ENCODE measurements at places on chromosomes 2 and 18.

GRCh38 chr2:137435162-137435561 is 529.1 kb upstream of the HNMT start:
- DNase-seq, result no peak

GRCh38 chr2:11891671-11892440 is 145.4 kb downstream of the LPIN1 start:
- DNase-seq, result no peak

DNA sequence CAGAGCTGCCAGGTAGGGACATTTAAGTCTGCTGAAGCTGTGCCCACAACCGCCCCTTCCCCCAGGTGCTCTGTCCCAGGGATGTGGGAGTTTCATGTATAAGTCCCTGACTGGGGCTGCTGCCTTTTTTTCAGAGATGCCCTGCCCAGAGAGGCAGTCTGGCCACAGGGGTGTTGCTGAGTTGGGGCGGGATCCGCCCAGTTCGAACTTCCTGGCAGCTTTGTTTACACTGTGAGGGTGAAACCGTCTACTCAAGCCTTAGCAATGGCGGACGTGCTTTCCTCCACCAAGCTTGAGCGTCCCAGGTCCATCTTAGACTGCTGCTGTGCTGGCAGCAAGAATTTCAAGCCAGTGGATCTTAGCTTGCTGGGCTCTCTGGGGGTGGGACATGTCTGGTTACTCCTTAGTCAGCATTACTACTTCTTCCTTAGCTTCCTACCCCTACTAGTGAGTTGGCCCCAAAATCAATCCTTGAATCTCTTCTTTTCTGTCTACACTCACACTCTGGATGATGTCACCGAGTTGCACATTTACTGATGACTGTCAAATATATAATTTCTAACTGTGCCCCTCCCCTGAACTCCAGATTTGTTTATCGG is 31.8 kb upstream of the FSHR start:
- DNase-seq, result no peak

- no peak for DNase-seq
These were observed 102.3 kb upstream of the TTN start for GRCh38 chr2:178909507-178909906.

DNA sequence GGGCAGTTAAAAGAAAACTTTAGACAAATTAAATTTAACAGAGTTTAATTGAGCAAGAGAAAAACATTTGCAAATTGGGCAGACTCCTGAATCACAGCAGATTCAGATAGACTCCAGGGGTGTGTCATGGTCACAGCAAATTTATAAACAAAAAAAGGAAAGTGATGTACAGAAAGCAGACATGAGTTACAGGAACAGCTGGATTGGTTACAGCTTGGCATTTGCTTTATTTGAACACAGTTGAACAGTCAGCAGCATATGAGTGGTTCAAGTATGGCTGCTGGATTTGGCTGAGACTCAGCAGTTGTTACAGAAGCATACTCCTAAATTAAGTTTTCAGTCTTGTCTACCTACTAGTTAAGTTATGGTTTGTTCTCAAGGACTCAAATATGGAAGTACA is 82.3 kb upstream of the NYAP2 start:
- no peak for DNase-seq

- DNase-seq, result no peak
These were observed 3.5 kb downstream of the DQX1 start for GRCh38 chr2:74522516-74522915.

- DNase-seq, result no peak
These were observed 54.0 kb downstream of the NFATC1 start for GRCh38 chr18:79449551-79450288.

DNA sequence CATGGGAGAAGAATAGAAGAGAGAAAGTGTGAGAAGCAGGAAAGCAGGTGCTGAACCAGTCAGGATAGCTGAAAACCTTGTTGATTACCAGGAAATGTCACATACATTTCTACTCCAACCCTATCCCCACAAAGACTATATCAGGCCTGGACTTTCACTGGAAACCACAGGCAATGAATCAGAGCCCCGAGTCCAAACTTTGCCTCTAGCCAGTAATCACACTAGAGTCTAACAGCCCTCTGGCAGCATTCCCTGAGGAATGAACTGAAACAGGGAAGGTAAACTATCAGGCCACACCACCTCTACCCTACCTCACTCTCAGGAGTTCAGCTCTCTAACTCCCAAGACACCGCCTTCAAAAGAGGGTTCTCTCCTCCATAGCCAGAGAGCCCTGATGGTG is 18.7 kb upstream of the IHH start:
- DNase-seq, result no peak

- DNase-seq, result no peak
These were observed 45.3 kb downstream of the EDAR start for GRCh38 chr2:108943751-108944150.

DNA sequence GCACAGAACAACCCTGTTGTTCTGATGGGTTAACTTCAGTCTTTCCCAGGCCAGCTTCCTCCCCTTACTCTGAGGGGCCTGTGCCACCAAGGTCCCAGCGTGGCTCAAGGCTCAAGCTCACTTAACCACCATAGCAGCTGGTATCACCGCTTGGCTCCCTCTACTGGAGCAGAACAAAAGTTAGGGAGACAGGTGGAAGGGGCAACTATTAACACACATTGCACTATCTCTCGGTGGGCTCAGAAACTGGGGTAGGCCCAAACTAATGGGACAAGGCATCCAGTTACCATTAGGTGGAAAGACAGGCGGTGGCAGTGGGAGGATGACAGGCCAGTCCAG is 88.7 kb upstream of the ATL2 start:
- peak; percentile 84 for DNase-seq

- DNase-seq, result no peak
These were observed 232.0 kb downstream of the LDLRAD4 start for GRCh38 chr18:13450289-13451212.

GRCh38 chr2:133434959-133435668 is 133.1 kb downstream of the NCKAP5 start:
- no peak for DNase-seq

DNA sequence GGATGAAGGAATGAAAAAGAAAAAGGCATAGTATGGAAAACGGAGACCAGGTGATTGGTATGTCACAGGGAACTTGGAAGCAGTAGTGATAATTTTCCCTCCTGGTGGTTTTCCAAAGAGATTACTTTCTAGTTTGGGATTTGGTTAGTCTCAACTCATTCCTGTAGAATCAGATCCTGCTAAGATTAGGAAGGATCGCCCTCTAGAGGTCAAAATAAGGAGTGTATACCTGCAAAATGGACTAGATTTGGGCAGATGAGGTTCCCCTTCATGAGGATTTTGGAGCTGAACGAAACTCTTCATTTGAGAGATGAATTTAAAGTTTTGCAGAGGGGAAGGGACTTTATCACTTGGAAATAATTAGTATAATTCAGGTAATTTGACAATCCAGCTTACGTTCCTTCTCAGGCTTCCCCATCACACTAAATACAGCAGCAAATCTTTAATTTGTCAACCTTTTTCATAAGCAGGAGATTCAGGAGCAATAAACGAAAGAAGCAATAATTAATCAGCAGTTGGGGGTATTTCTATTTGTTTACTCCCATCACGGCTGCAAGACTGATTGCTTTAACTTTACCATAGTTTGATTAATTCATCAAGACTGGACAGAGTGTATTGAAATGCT is 65.2 kb downstream of the CCDC195 start:
- peak; percentile 76 for DNase-seq

DNA sequence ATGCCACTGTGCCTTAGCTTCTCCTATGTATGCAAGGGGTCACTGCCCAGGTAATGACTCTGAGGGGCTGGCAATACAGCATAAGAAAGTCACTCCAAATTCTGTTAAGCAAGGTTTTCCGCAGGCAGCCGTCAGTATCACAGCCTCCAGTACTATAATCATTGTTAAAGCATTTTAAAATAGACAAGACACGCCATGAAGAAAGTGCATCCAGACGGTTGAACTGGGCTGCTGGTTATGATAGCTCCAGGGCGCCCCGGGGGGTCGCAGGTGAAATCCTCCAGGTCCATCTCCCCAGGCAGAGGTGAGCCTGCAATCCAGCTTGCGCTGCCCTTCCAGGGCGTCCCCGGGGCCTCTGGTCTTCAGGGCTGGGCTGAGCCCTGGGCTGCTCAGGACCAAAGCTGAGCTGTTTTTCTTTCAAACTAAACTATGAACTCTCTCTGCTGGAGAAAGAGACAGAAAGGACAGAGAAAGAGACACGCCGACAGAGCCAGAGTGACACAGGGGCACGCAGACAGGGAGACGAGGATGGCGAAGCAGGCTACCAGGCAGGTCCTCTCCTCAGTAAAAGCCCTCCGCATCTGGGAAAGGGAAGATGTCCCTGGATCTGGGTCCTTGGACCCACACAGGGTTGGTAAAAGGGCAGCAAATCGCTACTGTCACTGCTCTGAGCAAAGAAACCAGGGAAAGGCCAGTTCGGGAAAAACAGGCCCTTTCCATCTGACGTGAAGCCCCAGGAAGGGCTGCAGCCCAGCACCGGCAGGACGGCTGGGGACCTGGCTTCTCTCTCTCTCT is 2.1 kb upstream of the TWIST2 start:
- no peak for DNase-seq

- no peak for DNase-seq
These were observed 48.2 kb upstream of the TMEM200C start for GRCh38 chr18:5943514-5943913.

DNA sequence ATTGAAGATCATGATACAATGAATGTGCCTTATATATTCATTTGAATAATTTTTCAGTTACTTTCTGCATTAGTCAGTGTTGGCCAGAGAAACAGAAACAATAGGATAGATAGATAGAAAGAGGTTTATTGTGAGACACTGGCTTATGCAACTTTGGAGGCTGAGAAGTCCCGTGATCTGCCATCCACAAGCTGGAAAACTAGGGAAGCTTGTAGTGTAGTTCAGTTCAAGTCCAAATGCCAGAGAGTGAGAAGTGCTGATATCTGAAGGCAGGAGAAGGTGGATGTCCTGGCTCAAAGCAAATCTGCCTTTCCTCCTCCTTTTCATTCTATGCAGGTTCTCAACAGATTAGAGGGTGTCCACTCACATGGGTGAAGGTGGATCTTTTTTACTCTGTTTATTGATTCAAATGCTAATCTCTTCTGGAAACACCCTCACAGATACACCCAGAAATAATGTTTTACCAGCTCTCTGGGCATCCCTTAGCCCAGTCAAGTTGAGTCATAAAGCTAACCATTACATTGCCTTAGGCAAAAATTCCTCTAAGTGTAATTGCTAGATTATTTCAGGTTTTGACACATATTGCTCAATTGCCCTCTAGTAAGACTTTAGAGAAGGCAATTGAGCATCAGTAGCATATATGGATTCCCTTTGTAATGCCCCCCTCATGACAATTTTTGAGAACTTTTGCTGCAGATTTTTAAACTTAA is 341.4 kb downstream of the LPIN1 start:
- DNase-seq, result peak; percentile 65

GRCh38 chr2:23926290-23926749 is 603 bp downstream of the ATAD2B start:
- DNase-seq, result peak; percentile 26

GRCh38 chr2:154533300-154533940 is 165.1 kb upstream of the KCNJ3 start:
- DNase-seq, result no peak

DNA sequence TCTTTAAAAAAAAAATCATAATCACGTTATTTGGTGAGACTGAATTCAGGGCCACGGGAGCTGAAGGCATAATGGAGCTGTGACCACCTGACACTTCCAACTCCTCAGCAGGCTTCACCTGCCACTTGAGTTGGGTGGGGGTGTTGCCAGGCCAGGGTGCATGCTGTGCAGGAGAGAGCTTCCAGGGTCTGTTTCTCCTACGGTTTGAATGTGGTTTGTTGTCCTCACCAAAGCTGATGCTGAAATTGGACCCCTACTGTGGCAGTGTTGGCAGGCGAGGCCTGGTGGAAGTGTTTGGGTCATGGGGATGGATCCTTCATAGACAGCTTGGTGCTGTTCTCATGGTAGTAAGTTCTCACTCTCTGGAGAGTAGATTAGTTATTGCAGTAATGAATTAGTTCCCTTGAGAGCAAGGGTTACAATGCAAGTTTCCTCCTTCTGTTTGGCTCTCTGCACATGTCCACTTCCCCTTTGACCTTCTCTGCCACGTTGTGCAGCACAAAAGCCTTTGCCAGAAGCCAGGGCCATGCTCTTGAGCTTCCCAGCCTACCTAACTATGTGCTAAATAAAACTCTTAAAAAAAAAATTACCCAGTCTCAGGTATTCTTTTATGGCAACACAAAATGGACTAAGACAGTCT is 38.3 kb upstream of the ANKRD44 start:
- no peak for DNase-seq

- no peak for DNase-seq
These were observed 43.6 kb upstream of the FZD7 start for GRCh38 chr2:201990069-201990468.

- DNase-seq, result peak; percentile 99
These were observed 160.8 kb upstream of the KYNU start for GRCh38 chr2:142716463-142717242.

DNA sequence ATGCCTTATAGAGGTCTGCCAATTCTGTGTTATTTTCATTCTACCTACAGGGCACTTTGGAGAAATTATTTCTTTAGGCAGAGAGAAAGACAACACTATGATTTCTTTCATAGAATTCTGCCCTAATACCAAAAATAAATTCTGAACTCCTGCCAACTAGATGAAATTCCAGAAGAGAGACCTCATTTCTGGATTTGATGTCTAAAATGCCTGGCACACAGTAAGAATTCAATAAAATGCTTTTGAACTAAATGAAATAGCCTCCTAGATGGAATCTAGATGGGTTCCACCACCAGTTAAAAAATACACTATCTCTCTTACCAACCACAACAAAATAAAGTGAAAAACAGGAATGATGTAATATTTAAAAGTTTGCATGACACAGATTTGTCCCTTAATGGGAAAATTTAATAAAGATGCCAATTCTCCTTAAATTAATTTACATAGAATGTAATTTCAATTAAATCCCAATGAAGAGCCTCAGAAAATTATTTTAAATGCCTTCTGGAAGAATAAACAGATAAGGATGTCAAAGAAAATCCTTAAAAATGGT is 75.0 kb downstream of the OSBPL1A start:
- peak; percentile 10 for DNase-seq

GRCh38 chr2:12579018-12579417 is 137.7 kb upstream of the TRIB2 start:
- DNase-seq, result no peak

DNA sequence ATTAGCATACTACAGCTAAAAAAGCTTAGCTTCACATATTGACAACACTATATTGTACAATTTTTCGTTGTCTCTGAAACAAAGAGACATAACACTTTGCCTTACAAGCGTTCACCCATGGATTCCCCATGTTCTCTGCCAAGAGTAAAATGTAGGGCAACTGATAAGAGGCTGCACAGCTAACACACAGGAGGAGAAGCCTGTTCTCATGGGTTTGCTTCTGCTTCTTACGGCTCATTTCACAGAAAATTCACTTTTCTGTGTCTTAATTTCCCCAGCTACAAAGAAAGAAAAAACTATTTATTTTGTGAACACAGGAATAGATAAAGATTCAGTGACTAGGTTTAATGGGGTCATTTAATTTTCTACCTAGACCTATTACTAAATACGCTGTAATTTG is 182.8 kb upstream of the DLGAP1 start:
- no peak for DNase-seq

GRCh38 chr2:16745466-16745865 is 79.8 kb upstream of the CYRIA start:
- DNase-seq, result no peak

GRCh38 chr2:131034122-131035051 is 58.9 kb downstream of the FAM168B start:
- no peak for DNase-seq
